ENCODE measurements at places on chromosomes 16 and 17. TPM values are rescaled to one million over a fixed set of nuclear protein-coding genes. Genes with fewer than 3 reads are reported as not detected.
A peak's percentile ranks its signal among the peaks of the same experiment; 100 is the strongest.

- no peaks in the 10 kb centered on the region for H3K27me3 ChIP-seq
- no peaks in the 10 kb centered on the region for H3K36me3 ChIP-seq
- peak overlapping the region; percentile 14 for H3K27ac ChIP-seq
- no peaks in the 10 kb centered on the region for H3K4me1 ChIP-seq
- peak; percentile 80 for DNase-seq
Measured at GRCh38 chr17:2545393-2545792, 33.7 kb upstream of the METTL16 start.

TBC1D3H gene
- total RNA-seq, result not detected

GRB7 gene
- 25.0 TPM for total RNA-seq

- no peak overlapping the region for H3K4me3 ChIP-seq
- H3K27ac ChIP-seq, result no peak overlapping the region
- peak; percentile 63 for DNase-seq
- peaks cover 5% of the 10 kb centered on the region for H3K27me3 ChIP-seq
- peaks cover 11% of the 10 kb centered on the region for H3K4me1 ChIP-seq
- H3K36me3 ChIP-seq, result peaks cover 43% of the 10 kb centered on the region
Measured at GRCh38 chr17:50133769-50134099, 3.8 kb upstream of the SAMD14 start.

Measured in upper lobe of right lung (tissue), 1 donor.